Hindlimb muscle (tissue), 1 donor: ENCODE measurements at places on chromosomes 4 and X. TPM values are rescaled to one million over a fixed set of nuclear protein-coding genes. Genes with fewer than 3 reads are reported as not detected.

The SSX2 gene
- not detected for polyA plus RNA-seq

The CTAG1A gene
- polyA plus RNA-seq, result not detected

The HPSE gene
- polyA plus RNA-seq, result 0.86 TPM

The ATP8A1 gene
- polyA plus RNA-seq, result 4.6 TPM

The PKD2 gene
- polyA plus RNA-seq, result 24.1 TPM

The SLC7A11 gene
- polyA plus RNA-seq, result 0.46 TPM

The HGFAC gene
- polyA plus RNA-seq, result 3.0 TPM

The ARHGAP10 gene
- 39.4 TPM for polyA plus RNA-seq

The ELOVL6 gene
- 7.4 TPM for polyA plus RNA-seq

The GIMD1 gene
- not detected for polyA plus RNA-seq

The S100G gene
- not detected for polyA plus RNA-seq

The MTM1 gene
- 5.6 TPM for polyA plus RNA-seq

The PARM1 gene
- 69.8 TPM for polyA plus RNA-seq

The TMEM35A gene
- 1.5 TPM for polyA plus RNA-seq

The NKX6-1 gene
- polyA plus RNA-seq, result 0.27 TPM

The TMEM47 gene
- 90.9 TPM for polyA plus RNA-seq

The KDR gene
- polyA plus RNA-seq, result 49.7 TPM

The PCYT1B gene
- 1.2 TPM for polyA plus RNA-seq

The SYN1 gene
- polyA plus RNA-seq, result 8.8 TPM

The POF1B gene
- 0.23 TPM for polyA plus RNA-seq

The CXCL10 gene
- 0.34 TPM for polyA plus RNA-seq

The CCDC158 gene
- polyA plus RNA-seq, result 0.80 TPM

The GAGE2A gene
- not detected for polyA plus RNA-seq

The GRIA2 gene
- 4.3 TPM for polyA plus RNA-seq

The BTK gene
- 3.8 TPM for polyA plus RNA-seq

The MAGEB16 gene
- not detected for polyA plus RNA-seq

The ODAPH gene
- not detected for polyA plus RNA-seq

The NUDT11 gene
- 4.4 TPM for polyA plus RNA-seq

The SPANXN3 gene
- not detected for polyA plus RNA-seq

The TMSB15A gene
- 9.6 TPM for polyA plus RNA-seq

The DRP2 gene
- 2.1 TPM for polyA plus RNA-seq

The VCX2 gene
- not detected for polyA plus RNA-seq

The CHRNA9 gene
- polyA plus RNA-seq, result 0.09 TPM

The SPON2 gene
- 48.0 TPM for polyA plus RNA-seq

The PSAPL1 gene
- polyA plus RNA-seq, result not detected

The SYTL4 gene
- 5.8 TPM for polyA plus RNA-seq

The RS1 gene
- 0.06 TPM for polyA plus RNA-seq

The GAGE10 gene
- not detected for polyA plus RNA-seq

The HHIP gene
- 3.2 TPM for polyA plus RNA-seq

The CDKL5 gene
- polyA plus RNA-seq, result 5.6 TPM

The IL3RA gene
- 19.4 TPM for polyA plus RNA-seq

The PPEF2 gene
- 0.06 TPM for polyA plus RNA-seq

The PNPLA4 gene
- polyA plus RNA-seq, result 17.3 TPM

The LIMCH1 gene
- 122 TPM for polyA plus RNA-seq

The NLGN4X gene
- 2.5 TPM for polyA plus RNA-seq

The HTR2C gene
- polyA plus RNA-seq, result not detected

The HS3ST1 gene
- 0.46 TPM for polyA plus RNA-seq

The CORIN gene
- polyA plus RNA-seq, result 0.83 TPM

The CSN2 gene
- not detected for polyA plus RNA-seq

The JADE1 gene
- 30.8 TPM for polyA plus RNA-seq

The MAGED4B gene
- polyA plus RNA-seq, result 34.2 TPM

The CDKL2 gene
- not detected for polyA plus RNA-seq
